Hematopoietic multipotent progenitor cell treated with erythropoietin and hydrocortisone succinate and interleukin-3 and kit ligand, for 15 days (in vitro differentiated cells): ENCODE measurements at places on chromosomes 2 and 18.

DNA sequence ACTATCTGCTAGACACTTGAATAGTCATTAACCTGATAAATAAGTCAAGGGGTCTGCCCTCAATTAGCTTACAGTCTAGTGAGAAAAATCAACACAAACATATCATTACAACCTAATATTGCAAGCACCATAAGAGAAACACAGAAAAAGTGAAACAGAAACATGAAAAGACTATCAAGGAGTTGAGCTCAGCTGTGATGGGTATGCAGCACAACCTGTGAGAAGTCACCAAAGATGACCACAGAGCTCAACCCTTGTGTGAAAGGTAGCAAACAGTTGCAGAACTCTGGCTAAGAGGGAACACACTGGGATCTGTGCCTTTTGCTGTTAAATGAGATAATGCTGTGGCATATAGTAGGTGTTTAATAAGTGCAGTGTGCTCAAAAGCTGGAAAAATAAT lies 11.7 kb downstream of the ZNF385B start:
- no peak for DNase-seq

GRCh38 chr18:46574000-46574742 lies 82.8 kb downstream of the LOXHD1 start:
- DNase-seq = no peak

GRCh38 chr2:128601298-128602037 lies 282.8 kb upstream of the HS6ST1 start:
- DNase-seq = no peak

DNA sequence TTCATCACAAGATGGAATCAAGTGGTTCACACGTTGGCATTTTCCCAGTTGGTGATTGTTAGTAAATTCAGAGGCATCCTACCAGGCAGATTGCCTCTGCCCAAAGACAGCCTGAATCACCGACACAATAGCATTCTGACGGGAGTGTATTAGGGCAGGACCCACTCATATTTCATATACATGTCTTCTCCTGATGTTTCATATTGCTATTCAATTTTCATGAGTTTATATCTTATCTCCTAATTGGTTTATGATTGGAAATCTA lies 14.5 kb upstream of the BMP10 start:
- DNase-seq = no peak

DNA sequence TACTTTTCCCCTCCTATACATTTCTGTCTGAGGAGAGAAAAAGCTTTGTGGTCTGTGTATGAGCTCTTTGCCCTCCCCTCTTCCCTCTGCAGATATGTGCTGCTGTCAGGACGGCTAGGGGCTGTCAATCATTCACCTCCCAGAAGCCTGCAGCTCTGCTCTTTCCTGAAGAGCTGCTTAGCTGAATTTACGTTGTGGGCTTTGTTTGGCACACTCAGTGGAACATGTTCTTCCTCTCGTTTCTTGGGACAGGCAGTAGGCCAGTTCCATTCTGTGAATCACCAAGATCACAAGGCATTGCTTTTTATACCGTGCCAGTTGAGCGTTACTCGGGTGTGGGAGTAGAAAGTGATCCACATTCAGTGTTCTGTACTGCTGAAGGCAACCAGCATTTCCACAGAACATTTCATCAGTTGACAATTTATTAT lies 136.7 kb downstream of the LAMA3 start:
- no peak for DNase-seq

GRCh38 chr2:25295621-25296020 lies 46.1 kb downstream of the DNMT3A start:
- no peak for DNase-seq
